ENCODE measurements at places on chromosomes 1 and 21. TPM values are rescaled to one million over a fixed set of nuclear protein-coding genes. Genes with fewer than 3 reads are reported as not detected.

ACTN2 gene
- polyA plus RNA-seq: not detected

PIK3C2B gene
- polyA plus RNA-seq: 1.4 TPM

COA7 gene
- polyA plus RNA-seq: 5.9 TPM

NUDT4B gene
- 6.5 TPM for polyA plus RNA-seq

THEMIS2 gene
- 146 TPM for polyA plus RNA-seq

ITLN2 gene
- not detected for polyA plus RNA-seq

KDM5B gene
- polyA plus RNA-seq: 26.2 TPM

FNDC10 gene
- polyA plus RNA-seq: 0.64 TPM

TRIM17 gene
- polyA plus RNA-seq: 0.53 TPM

CEP350 gene
- 13.5 TPM for polyA plus RNA-seq

ACTL8 gene
- polyA plus RNA-seq: not detected

KCNT2 gene
- not detected for polyA plus RNA-seq

VWA1 gene
- not detected for polyA plus RNA-seq

MCOLN2 gene
- polyA plus RNA-seq: 3.8 TPM

PERM1 gene
- polyA plus RNA-seq: not detected

CNIH3 gene
- 1.7 TPM for polyA plus RNA-seq

LIN28A gene
- polyA plus RNA-seq: not detected

IL23R gene
- 1.4 TPM for polyA plus RNA-seq

RPTN gene
- not detected for polyA plus RNA-seq

CCT3 gene
- 177 TPM for polyA plus RNA-seq

AADACL4 gene
- not detected for polyA plus RNA-seq

KRTAP19-3 gene
- not detected for polyA plus RNA-seq

KDF1 gene
- polyA plus RNA-seq: 0.29 TPM

LDLRAD2 gene
- polyA plus RNA-seq: not detected

CFAP74 gene
- not detected for polyA plus RNA-seq

PRAMEF4 gene
- not detected for polyA plus RNA-seq

RHBG gene
- not detected for polyA plus RNA-seq

CFHR3 gene
- polyA plus RNA-seq: not detected

CFHR1 gene
- polyA plus RNA-seq: not detected

SEMA6C gene
- 1.5 TPM for polyA plus RNA-seq

IGFN1 gene
- polyA plus RNA-seq: not detected

NR0B2 gene
- not detected for polyA plus RNA-seq
